T-helper 9 cell (primary cell): ENCODE measurements at places on chromosomes 7 and 10.

- no peak for DNase-seq
Observed at GRCh38 chr7:45087301-45088145, 1.2 kb downstream of the NACAD start.

- DNase-seq: no peak
Observed at GRCh38 chr7:122651451-122651850, 47.5 kb downstream of the RNF133 start.

- no peak for DNase-seq
Observed at GRCh38 chr7:2288503-2288902, 25.7 kb downstream of the SNX8 start.

DNA sequence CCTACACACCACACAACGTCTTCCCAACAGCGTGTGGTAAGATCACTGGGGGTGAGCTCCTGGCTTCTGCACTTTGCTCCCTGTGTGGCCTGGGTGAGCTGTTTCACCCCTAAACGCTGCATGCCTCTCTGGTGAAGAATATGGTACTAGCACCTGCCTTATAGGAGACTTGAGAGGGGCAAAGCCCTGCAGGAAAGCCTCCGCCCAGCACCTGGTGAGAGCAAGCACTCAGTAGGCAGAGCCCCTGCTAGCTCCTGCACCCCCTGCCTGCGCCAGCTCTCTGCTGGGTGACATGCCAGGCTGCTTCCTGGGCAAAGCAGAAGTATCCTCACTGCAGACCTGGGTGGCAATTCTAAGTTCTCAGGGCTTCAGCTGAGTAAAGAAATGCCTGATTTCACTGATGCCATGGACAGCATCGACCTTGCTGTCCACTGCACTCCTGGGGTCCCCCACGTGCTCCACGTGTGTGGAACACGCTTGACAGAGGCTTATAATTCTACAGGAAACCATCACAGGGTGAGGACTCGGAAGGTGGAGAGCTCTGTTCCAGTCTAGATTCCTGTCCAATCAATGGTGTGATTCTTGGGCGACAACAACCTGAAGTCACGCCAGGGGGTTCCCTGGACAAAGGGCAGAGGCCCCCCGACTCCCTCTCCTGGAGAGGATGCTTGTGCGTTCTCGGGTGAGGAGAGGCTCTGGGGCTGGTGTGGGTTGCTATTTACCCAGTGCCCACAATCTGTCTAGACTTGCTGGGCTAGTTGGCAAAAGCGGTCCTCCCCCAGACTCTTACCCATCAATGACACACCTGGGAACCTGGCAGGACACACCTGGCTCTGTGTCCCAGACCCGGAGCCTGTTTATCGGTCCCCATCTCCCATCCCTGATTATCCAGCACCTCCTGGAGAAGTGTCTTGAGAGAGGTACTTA lies 5.0 kb upstream of the CALML5 start:
- no peak for DNase-seq

- no peak for DNase-seq
Observed at GRCh38 chr10:95280637-95281036, 10.2 kb downstream of the PDLIM1 start.

- DNase-seq: no peak
Observed at GRCh38 chr10:59623133-59624121, 86.2 kb downstream of the SLC16A9 start.

- DNase-seq: no peak
Observed at GRCh38 chr7:24922099-24922773, 57.7 kb downstream of the OSBPL3 start.

GRCh38 chr7:129882531-129882930 lies 70.2 kb downstream of the UBE2H start:
- no peak for DNase-seq

DNA sequence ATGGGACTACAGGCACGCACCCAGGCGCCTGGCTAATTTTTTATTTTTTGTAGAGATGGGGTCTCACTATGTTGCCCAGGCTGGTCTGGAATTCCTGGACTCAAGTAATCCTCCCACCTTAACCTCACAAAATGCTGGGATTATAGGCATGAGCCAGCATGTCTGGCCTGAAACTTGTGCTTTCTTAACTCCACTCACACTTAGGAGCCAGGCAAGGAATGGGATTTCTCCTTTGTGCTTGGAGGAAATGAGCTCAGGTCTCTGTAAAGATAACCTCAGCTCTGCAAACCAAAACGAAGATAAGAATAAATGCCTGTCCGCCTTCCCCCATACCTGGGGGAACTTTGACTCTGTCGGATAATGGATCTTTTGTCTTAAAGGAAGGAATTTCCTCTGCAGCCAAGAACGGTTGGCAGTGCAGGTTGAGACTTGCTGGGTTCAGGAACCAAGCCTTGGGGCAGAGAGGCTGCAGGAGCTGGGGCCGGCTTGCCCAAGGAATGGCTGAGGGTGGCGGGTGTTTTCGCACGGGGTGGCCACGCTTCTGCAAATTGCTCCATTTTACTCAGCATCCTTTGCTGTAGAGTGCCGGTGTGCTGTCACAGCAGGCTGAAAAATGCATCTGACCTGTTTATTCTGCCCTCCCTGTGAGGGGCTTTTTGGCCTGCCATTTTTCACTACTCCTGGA lies 174.2 kb downstream of the KIAA1217 start:
- no peak for DNase-seq

DNA sequence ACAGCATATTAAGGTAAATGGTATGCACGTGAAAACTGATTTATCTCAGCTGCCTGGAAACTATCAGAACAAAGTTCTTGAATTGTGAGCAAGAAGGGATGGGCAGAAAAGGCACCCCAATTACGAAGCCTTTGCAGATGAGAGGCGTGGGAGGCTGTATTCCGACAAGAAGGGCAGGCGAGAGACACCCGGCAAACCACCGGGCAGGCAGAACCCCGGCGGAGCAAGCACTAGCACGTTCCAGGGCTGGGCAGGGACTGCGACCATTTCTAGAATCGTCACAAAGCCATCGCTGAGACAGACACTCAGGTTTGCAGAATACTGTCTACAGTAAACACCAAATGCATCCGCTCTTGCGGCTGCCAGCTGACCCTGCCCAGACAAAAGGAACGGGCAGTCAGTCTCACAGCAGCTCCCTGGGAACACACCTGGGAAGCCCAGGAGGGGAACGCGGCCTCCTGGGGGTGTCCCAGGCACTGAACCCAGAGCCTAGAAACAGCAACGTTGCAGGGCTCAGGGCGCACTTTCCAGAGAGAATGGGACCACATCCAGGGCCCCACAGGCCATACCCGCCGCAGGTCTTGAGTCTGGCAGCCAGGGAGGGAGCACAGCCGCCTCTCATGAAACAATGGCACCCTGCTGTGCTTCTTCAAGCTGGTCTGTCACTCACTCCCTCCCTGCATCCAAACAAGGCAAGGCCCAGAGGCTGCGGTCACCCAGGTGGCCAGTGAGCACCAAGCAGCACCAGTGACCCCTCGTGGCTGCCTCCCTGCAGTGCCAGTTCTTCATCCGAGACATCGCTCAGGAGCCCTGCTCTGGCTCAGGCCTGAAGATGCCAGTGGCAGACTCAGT lies 261.9 kb downstream of the PTPRN2 start:
- DNase-seq: no peak

DNA sequence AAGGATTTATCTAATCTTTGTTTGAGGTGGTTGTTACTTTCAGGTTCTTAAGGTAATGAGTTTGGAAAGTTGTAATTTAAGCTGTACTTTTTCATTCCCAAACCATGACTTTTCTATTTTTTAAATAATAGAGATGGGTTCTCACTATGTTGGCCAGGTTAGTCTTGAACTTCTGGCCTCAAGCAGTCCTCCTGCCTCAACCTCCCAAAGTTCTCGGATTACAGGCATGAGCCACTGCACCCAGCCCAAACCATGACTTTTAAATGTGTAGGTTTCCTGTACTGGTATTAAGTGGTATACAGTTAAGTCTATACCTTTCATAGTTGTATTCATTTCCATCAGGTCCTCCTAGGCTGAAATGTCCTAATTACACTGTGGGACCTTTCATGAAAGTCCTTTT lies 10.4 kb downstream of the INPP5F start:
- DNase-seq: no peak

DNA sequence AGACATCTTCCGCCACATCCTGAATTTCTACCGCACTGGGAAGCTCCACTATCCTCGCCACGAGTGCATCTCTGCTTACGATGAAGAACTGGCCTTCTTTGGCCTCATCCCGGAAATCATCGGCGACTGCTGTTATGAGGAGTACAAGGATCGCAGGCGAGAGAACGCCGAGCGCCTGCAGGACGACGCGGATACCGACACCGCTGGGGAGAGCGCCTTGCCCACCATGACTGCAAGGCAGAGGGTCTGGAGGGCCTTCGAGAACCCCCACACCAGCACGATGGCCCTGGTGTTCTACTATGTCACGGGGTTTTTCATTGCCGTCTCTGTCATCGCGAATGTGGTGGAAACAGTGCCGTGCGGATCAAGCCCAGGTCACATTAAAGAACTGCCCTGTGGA lies 1.9 kb downstream of the KCND2 start:
- no peak for DNase-seq

GRCh38 chr7:43856996-43857395 lies 12.3 kb downstream of the MRPS24 start:
- no peak for DNase-seq

DNA sequence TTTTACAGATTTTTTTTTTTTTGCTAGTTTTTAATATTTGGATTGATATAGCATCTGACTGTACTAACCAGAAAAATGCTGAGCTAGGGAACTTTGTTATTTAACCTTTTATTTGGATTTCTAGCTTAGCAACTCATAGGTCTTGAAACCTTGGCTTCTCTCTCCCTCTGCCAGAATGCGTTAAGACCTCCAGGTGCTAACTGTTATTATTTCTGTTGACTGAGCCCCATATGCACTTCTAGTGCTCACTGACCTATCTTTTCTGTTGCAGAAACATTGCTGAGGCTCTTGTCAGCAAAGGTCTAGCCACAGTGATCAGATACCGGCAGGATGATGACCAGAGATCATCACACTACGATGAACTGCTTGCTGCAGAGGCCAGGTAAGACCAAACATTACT lies 143.6 kb downstream of the LRRC4 start:
- DNase-seq: no peak

DNA sequence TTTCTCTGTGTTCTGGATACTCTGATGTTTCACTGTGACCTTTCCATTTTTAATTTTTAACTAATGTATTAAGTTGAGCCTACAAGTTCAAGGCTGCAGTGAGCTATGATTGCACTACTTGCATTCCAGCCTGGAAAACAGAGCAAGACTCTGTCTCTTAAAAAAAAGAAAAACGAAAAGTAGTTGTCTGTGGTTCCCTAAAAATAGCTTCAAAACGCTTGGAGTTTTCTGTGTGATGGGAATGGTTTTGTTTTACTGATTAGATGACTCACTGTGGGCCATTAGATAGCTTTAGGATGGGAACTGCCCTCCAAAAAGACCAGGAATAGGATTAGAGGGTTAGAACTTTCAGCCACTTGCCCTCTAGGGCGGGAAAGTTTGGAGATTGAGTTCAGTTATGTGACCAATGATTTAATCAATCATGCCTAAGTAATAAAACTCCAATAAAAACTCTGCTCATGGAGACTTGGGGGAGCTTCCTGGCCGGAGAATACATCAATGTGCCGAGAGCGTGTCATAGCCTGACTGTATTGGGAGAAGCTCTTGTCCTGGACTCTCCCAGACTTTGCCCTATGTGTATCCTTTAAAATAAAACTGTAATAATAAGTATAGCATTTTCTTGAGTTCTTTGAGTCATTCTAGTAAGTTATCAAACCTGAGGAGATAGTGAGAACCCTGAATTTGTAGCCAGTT lies 147.1 kb downstream of the LYZL1 start:
- no peak for DNase-seq

DNA sequence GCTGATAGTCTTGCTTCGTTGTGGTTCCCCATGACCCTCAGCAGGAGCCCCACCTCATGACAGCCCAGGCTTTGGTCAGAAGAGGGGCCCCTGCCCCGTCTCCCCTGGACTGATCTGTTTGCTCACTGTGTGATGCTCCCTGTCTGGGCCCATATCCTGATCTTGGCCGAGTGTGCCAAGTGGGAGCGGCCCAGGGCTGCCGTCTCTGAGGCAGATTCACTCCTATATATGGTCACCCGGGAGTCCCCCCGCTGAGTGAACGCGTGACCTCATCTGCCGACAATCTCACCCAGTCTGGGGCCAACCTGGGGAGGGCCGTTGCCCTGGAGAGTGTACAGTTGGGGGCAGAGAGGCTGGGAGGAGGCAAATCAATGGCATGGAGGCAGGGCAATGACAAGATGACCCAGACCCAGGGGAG lies 34.5 kb downstream of the PPIF start:
- no peak for DNase-seq

GRCh38 chr10:119367841-119368549 lies 160.6 kb downstream of the GRK5 start:
- no peak for DNase-seq

GRCh38 chr10:119190954-119191785 lies 12.6 kb upstream of the PRDX3 start:
- no peak for DNase-seq
